ENCODE measurements at places on chromosomes 1 and 21.

GRCh38 chr1:85579622-85580021 lies 939 bp upstream of the CCN1 start:
- DNase-seq: no peak

- no peak for DNase-seq
Observed at GRCh38 chr1:181387702-181388101, 95.6 kb upstream of the CACNA1E start.

DNA sequence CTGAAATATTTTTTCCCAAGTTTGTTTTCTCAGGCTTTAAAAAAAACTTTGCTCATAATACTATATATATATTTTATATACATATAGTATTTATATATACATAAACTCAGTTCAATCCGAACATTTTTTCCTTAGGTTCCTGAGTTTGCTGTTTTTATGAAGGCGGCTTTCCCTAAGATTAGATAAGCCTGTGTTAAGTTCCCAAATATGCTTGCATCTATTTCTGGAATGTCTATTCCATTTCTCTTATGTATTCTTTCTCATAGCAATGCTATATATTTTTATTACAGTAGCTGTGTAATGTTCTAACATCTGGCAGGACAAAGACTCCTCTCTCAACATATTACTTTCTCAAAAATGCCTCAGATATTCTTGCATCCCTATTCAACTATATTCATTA lies 45.9 kb downstream of the ADSS2 start:
- DNase-seq: no peak

DNA sequence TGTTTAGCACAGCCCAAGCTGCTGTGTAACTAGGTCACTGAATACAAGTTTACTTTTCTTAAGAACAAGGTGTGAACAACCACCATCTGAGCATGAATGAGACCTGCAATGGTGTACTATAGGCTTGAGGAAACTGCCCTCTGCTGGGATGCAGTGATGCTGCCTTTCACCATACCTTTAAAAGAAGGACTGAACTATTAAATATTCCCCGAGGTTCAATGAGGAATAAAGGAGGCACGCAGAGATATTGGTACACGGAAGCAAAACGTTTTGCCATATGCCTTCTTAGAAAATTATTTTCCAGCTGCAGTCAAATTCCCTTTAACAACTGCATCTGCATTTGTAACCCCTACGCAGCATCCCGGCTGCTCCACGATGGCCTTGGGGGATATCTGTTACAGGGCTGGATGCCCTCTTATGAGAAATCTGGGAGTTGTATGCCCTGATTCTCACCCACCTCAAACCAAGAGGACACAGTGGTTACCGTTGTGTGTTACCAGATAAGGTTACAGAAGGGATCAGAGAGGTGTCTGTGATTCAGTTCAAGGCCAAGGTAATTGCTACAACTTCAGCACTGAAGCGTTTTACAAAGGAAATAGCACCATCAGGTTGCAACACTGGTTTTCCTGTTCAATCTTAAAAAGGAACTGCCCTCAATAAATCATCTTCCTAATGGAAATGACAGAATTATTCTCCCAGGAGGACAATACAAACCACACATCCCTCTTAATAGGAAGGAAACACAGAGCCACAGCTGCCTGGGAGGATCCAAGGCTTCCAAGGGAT lies 470.5 kb downstream of the LTN1 start:
- no peak for DNase-seq

- no peak for DNase-seq
Observed at GRCh38 chr1:182754087-182754486, 35.5 kb upstream of the NPL start.

- no peak for DNase-seq
Observed at GRCh38 chr1:98870959-98871903, 133.4 kb downstream of the PLPPR5 start.

- no peak for DNase-seq
Observed at GRCh38 chr1:3495776-3496745, 41.6 kb downstream of the ARHGEF16 start.

GRCh38 chr1:85326336-85326735 lies 49.9 kb upstream of the BCL10 start:
- DNase-seq: no peak

GRCh38 chr1:119188926-119189325 lies 48.5 kb upstream of the WARS2 start:
- DNase-seq: no peak

DNA sequence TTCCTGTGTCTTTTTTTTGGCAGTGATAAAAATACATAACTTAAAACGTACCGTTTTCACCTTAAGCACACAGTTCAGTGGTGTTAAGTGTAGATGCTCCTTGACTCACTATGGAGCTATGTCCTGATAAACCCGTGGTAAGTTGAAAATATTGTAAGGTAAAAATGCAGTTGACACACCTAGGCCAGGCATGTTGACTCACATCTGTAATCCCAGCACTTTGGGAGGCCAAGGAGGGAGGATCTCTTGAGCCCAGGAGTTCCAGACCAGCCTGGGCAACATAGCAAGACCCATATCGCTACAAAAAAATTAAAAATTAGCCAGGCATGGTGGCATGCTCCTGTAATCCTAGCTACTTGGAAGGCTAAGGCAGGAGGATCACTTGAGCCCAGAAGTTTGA lies 73.6 kb upstream of the COG2 start:
- DNase-seq: no peak

GRCh38 chr1:9904596-9904995 lies 5.5 kb downstream of the CTNNBIP1 start:
- no peak for DNase-seq

- no peak for DNase-seq
Observed at GRCh38 chr1:163357378-163357777, 35.6 kb downstream of the NUF2 start.

DNA sequence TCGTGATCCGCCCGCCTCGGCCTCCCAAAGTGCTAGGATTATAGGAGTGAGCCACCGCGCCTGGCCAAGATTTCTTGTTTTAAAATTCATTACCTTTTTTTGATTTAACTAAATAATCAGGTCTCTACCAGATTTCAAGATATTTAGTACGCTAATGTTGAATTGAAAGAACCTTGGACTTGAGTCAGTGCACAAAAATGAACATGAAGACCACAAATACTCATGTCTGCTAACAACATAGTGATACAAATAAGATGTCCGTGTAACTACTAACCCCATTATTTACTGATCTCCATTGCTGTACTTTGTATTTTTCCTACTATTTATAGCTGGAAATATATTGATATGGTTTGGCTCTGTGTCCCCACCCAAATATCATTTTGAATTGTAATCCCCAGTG lies 16.4 kb downstream of the MPZL1 start:
- no peak for DNase-seq

GRCh38 chr21:41883582-41883981 lies 4.4 kb upstream of the PRDM15 start:
- DNase-seq: no peak

DNA sequence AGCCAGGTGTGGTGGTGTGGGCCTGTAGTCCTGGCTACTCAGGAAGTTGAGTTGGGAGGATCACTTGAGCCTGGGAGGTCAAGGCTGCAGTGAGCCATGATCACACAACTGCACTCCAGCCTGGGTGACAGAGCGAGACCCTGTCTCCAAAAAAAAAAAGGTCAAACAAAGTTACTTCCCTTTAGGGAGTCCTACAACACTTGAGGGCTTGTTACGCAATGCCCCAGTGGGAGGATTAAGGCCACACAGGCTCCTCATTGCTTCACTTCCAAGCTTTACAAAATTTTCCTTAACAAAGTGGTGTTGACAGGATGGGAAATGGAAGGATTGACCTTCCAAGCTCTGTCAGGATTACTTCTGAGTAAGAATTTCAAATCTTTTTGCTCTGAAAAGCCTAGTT lies 6.2 kb upstream of the EXTL1 start:
- DNase-seq: no peak

GRCh38 chr1:241846862-241847539 lies 1.0 kb upstream of the EXO1 start:
- no peak for DNase-seq

DNA sequence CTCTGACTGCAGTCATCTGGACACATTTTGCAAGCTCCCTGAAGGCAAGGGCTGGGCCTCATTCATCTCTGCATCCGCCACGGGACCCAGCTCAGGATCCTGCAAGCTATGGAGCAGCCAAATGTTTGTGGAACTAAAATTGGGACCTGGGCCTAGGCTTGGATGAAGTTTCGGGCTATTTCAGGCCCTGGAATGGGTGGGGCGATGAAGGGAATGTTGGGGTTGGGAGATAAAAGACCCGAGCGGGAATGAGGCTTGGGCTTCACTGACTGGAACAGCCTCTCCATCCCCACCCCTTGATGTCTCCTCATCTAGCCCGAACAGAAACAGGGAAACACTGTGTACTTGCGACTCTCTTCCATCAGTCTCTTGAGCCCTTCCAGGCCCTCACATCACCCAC lies 7.3 kb upstream of the AHCYL1 start:
- peak; percentile 50 for DNase-seq

- no peak for DNase-seq
Observed at GRCh38 chr1:207754974-207755700, 3.3 kb downstream of the CD46 start.

Measured in tibial artery (tissue), 4 donors.